ENCODE measurements at places on chromosomes 13 and 19.

DNA sequence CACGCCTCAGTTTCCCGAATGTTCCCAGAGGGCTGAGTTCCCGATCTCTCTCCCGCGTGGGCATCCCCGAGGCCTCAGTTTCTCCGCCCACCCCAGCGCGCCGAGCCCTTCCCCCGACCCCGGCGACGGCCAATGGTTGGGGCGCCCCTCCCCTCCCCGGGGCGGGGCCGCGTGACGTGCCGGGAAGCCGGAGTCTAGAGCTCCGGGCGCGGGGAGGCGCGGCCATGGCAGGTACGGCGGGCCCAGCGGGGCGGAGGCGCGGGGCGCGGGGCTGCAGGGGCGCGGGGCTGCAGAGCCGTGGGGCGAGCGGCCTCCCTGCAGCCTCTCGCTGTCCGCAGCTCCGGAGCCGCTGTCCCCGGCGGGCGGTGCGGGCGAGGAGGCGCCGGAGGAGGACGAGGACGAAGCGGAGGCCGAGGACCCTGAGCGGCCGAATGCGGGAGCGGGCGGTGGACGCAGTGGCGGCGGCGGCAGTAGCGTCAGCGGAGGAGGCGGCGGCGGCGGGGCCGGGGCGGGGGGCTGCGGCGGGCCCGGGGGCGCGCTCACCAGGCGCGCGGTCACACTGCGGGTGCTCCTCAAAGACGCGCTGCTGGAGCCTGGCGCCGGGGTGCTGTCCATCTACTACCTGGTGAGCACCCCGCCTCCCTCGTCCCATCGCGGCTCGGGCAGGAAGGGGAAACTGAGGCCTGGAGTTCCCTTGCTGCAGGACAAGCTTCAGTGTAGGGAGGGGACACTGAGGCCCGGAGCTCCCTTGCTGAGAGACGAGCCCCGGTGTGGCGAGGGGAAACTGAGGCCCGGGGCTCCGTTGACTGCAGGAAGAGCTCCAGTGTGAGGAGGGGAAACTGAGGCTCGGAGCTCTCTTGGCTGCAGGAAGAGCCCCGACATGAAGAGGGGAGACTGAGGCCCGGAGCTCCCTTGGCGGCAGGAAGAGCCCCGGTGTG lies at the start of gene MPND:
MPND (plus strand) TSS at position 193 of the 938 bp plus-strand sequence; CDS start at position 225, 32 bp downstream.
- DNase-seq: peak; percentile 96
- peak within 1 kb of the TSS; percentile 91 for H3K27ac ChIP-seq
- H3K4me3 ChIP-seq: peak within 1 kb of the TSS; percentile 89

- H3K27me3 ChIP-seq: no peaks in the 10 kb centered on the region
- no peak overlapping the region for H3K27ac ChIP-seq
- DNase-seq: no peak
- H3K4me3 ChIP-seq: no peak overlapping the region
- no peaks in the 10 kb centered on the region for H3K4me1 ChIP-seq
- H3K36me3 ChIP-seq: no peaks in the 10 kb centered on the region
Observed at GRCh38 chr13:50730496-50731351, 112.8 kb downstream of the DLEU7 start.

GRCh38 chr13:20658451-20659040 lies 45.0 kb upstream of the IL17D start:
- no peak overlapping the region for H3K27ac ChIP-seq
- no peak overlapping the region for H3K4me3 ChIP-seq
- H3K4me1 ChIP-seq: no peaks in the 10 kb centered on the region
- no peak for DNase-seq
- no peaks in the 10 kb centered on the region for H3K27me3 ChIP-seq

DNA sequence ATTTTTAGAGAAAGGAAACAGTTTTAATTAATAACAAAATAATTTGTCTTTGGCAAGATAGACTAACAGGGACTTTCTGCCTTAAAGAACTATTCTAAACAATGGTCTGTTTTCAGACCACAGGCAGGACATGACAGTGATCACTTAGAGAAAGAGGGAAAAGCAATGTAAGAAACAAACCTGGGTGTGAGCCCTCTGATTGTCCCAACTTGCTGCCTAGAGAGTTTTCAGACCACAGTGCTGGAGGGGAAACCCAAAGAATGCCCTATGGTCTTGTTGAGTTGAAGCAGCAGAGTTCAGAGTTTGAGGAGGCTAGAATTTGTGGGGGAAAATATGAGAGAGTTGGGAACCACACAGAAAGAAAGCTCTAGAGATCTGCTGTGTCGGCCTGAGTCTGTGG lies 38.1 kb downstream of the DGKH start:
- H3K4me3 ChIP-seq: no peak overlapping the region
- H3K36me3 ChIP-seq: no peaks in the 10 kb centered on the region
- H3K27ac ChIP-seq: no peak overlapping the region
- H3K27me3 ChIP-seq: no peaks in the 10 kb centered on the region
- DNase-seq: no peak

DNA sequence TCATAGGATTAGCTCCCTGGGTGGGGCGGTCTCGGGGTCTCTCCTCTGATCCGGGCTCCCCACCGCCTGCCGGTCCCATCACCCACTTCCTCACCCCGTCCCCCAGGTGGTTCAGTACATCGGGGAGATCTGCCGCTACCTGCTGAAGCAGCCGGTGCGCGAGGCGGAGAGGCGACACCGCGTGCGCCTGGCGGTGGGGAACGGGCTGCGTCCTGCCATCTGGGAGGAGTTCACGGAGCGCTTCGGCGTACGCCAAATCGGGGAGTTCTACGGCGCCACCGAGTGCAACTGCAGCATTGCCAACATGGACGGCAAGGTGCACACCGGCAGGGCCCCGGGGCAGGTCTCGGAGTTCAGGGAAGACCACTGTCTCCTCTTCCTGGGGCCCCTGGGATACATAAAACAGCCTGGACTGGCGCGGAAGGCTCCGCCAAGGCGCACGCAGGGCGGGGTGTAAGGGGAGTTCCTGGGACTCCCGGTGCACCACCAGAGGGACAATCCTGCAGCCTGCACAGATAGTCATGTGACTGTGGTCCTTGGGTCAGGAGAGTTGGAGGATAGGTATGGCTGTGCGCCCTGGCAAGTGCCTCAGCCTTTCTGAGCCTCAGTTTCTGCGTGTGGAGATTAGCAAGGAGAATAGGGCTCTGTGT lies 14.2 kb upstream of the PGLS start:
- H3K27me3 ChIP-seq: no peaks in the 10 kb centered on the region
- H3K4me1 ChIP-seq: peaks cover 31% of the 10 kb centered on the region
- no peak overlapping the region for H3K4me3 ChIP-seq
- H3K27ac ChIP-seq: no peak overlapping the region
- peaks cover 17% of the 10 kb centered on the region for H3K36me3 ChIP-seq

GRCh38 chr13:73401769-73402168 lies 343.0 kb downstream of the KLF5 start:
- no peak overlapping the region for H3K27ac ChIP-seq
- DNase-seq: no peak
- H3K4me1 ChIP-seq: no peaks in the 10 kb centered on the region

DNA sequence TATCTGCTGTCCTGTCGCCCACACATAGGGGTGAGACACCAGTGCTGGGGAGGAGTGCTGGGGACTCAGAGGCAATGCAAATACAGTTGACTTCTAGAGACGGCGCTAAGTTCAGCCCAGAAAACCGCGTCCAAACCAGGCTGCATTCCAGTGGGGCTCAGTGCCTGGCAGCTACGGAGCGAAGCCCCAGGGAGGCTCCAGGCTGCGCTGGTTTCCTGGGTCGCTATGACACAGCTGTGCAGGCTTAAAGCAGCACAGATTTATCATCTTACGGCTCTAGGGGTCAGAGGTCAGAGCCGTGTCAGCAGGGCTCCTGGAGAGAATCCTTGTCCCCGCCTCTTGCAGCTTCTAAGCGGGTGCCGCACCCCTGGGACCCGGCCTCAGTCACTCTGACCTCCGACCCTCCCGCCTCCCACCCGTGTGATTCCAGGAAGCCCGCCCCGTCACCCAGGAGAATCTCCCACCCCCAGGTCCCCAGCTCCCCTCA lies 61.6 kb downstream of the ANKRD10 start:
- no peaks in the 10 kb centered on the region for H3K27me3 ChIP-seq
- H3K4me3 ChIP-seq: no peak overlapping the region
- H3K27ac ChIP-seq: no peak overlapping the region
- no peaks in the 10 kb centered on the region for H3K4me1 ChIP-seq
- H3K36me3 ChIP-seq: no peaks in the 10 kb centered on the region
- DNase-seq: no peak

- H3K27ac ChIP-seq: no peak overlapping the region
- no peaks in the 10 kb centered on the region for H3K4me1 ChIP-seq
- DNase-seq: no peak
- H3K4me3 ChIP-seq: no peak overlapping the region
- H3K27me3 ChIP-seq: no peaks in the 10 kb centered on the region
Observed at GRCh38 chr13:93007928-93008327, 218.7 kb upstream of the GPC6 start.

DNA sequence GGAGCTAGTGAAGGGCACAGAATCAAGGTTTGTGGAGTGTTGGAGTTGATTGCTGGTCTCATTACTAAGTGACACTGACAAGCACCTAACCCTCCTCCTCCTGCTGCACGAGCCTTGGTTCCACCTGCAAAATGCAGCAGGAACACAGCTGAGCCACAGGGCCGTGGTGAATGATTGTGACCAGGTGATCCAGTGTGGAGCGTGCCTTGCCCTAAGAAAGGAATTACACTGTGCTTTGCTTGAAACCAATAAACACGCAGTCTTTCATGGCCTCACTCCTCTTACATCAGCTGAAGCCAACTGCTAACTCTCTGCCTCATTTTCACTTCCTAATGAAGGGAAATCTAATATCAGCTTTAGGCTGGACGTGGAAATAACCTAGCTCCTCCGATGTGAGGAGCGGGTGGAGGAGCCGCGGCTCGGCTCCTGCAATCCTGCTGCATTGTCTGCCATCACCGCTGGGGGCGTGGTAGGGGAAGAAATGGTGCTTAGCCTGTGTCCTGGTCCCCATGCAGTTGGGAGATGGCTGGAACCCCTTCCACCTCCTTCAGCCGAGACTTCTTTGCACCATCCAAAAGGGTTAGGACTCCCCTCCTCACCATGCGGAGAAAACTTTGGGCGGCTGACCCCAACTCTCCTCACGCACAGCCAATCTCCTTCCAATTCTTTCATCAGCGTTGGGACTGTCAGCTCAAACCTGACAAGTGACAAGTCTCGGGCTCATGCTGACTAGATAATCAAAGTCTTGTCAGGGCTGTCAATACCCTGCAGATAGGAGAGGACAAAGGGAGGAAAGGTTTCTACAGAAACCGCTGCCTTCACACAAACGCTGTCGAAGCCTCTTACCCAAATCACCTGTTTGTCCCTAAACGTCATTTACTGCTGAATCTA lies 427.9 kb downstream of the ZNF536 start:
- H3K4me1 ChIP-seq: peaks cover 4% of the 10 kb centered on the region
- peaks cover 11% of the 10 kb centered on the region for H3K27me3 ChIP-seq

DNA sequence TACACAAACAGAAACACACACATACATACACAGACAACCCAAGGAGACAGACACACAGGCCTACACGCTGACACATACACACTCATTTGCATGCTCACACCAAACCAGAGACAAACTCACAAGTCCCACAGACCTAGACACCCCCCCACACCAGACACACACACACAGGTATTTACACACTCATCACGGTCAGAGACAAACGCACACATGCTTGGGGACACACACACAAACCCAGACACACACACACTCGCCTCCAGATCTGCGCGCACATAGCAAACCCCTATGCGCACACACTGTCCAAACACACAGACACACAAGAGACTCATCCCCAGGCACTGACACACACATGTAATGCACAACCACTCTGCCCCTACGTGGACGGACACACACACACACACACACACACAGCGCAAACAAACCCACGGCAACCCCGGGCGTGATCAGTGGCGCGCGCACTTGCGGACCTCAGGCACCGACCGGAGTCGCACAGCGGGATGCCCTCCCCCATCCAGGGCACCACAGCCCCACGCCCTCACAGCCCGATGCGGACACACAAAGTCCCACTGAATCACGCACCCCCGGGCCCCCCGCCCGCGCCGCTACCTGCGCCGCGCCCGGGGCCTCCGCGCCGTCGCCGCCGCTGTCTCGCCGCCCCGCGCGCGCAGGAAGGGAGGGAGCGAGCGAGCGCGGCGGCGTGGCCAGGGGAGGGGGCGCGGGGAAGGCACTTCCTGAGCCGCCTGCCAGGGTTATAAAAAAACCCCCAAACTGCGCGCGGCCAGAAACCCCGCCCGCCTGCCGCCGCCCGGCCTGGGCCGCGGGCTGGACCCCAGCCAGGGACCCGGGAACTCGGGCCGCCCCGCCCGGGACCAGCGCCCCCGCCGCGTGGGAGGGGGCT lies at the start of gene ADAMTS10:
ADAMTS10 (minus strand) TSS at position 675 of the 895 bp plus-strand sequence. CDS start 5,005 bp downstream, outside the sequence.
- DNase-seq: no peak
- peaks cover 6% of the 10 kb centered on the region for H3K27me3 ChIP-seq
- peak within 1 kb of the TSS; percentile 66 for H3K4me3 ChIP-seq
- no peaks in the 10 kb centered on the region for H3K36me3 ChIP-seq
- peak within 1 kb of the TSS; percentile 82 for H3K27ac ChIP-seq

DNA sequence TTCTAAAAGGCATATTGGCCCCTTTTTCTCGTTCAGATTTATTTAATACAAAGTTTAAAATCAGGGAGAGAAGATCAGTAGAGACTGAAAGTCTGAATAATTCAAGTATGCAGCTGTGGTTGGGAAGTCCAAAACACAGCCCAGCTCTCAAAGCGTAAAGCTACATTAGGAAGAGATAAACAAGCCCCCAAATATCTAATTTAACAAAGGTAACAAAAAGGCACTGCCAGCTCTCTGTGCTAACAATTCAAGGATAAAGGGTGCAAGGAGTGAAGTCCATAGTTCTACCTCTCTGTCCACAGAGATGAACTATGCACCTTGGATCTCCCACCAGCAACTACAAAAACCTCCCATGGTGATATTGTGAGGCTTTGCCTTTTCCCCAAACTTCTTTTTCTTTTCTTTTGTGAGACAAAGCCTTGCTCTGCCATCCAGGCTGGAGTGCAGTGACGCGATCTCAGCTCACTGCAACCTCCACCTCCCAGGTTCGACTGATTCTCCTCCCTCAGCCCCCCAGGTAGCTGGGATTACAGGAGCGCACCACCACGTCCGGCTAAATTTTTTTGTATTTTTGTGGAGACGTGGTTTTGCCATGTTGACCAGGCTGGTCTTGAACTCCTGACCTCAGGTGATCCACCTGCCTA lies 104.4 kb downstream of the LHFPL6 start:
- H3K36me3 ChIP-seq: no peaks in the 10 kb centered on the region
- peaks cover 11% of the 10 kb centered on the region for H3K4me1 ChIP-seq
- no peak for DNase-seq
- H3K4me3 ChIP-seq: no peak overlapping the region

- peaks cover 43% of the 10 kb centered on the region for H3K36me3 ChIP-seq
- H3K27me3 ChIP-seq: no peaks in the 10 kb centered on the region
- H3K4me1 ChIP-seq: no peaks in the 10 kb centered on the region
- no peak for DNase-seq
- H3K4me3 ChIP-seq: no peak overlapping the region
Observed at GRCh38 chr19:5091018-5091683, 122.2 kb downstream of the KDM4B start.
